Stimulated activated CD4-positive, alpha-beta T cell treated with anti-CD3 and anti-CD28 coated beads, Interleukin-12 subunit alpha, Interleukin-12 subunit beta, amount 100 ng/mL, for 24 hours (primary cell): ENCODE measurements at places on chromosomes 13 and 19.

DNA sequence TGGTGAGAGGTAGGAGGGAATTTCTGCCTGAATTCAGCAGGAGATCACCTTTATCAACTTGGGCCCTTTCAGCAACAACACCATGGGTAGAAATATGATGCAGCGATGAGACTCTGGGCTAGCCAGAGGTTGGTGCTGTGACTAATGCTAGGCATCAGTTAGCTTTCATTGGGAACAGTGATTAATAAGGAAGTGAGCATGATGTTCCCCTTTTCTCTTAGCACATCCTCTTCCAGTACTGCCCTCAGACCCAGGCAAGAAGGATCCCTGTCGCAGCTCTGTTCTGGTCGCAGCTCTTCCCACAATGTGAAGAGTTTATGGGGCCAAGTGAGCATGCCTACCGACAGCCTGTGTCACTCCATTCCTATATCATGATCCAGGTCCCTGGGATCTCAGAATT, 100.5 kb downstream of the FLT1 start:
- no peak for DNase-seq

GRCh38 chr13:40595693-40596092, 70.7 kb downstream of the FOXO1 start:
- no peak for DNase-seq

GRCh38 chr19:2271234-2272103, 10.5 kb downstream of the PEAK3 start:
- DNase-seq, result no peak

DNA sequence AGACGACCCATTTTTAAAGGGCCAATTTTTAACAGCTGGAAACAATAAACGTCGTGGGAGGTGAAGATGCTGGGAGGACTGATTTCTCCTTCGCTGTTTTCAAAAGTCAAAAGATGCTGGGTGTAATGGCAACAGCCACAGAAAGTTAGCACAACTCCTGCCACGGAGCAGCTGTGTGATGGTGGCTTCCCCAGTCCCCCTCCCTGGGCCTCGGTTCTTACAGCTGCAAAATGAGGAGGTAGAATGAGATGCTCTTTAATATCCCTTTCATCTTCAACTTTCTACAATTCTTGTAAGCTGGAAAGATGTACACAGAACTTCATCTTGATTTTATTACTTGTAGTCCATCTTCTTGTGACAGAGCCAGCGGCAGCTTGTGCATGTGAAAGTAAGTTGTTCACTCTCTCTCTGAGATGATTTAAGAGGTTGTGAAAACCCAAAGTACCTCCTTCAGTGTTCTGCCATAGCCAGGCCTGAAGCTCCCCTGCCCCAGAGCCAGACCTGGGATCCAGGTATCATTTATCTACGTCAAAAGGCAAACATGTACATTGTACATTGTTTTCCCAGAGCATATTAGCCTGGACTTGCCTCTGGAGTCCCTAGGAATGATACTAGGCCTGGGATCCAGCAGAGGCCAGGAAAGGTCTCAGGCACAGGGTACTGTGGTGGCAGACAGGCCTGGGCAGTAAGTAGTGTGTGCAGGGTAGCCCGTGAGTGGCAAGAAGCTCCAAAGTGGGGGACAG, 3.4 kb upstream of the UBE2L5 start:
- DNase-seq, result no peak

GRCh38 chr13:96617528-96617927, 376.7 kb downstream of the OXGR1 start:
- DNase-seq, result no peak

DNA sequence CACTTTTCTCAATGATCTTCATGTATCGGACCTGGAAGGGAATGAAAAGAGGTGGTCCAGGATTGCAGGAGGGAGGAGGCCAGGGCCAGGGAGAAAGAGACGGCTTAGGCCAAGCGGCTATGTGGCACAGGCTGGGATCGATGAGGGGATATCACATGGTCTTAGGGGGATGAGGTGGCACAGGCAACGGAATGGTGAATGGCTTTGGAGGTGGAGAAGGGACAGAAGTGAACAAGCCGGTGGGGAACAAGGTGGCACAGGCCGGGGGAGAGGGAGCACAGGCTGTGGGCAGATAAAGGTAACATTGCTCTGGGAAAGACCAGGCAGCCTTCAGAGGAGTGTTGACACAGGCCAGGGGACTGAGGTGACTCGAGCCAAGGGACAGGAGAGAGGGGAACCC, 5.7 kb upstream of the CDKN2D start:
- no peak for DNase-seq

DNA sequence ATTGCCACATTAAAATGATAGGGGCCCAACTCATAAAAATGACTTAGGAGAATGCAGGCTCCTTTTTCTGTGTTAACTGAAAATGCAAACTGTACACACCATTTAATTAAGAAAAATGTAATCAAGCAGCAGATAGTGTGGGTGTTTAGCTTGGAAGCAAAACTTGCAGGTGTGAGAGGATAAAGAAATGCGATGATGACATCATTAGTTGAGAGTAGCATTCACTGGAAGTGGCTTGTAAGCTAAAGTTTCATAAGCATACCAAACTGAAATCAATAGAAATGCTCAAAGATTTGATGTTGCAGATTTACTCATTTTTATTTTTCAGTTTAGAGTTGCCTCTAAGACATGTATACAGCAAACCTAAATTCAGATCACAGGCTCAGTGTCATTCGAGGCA, 86.6 kb downstream of the PRR20E start:
- DNase-seq, result no peak

DNA sequence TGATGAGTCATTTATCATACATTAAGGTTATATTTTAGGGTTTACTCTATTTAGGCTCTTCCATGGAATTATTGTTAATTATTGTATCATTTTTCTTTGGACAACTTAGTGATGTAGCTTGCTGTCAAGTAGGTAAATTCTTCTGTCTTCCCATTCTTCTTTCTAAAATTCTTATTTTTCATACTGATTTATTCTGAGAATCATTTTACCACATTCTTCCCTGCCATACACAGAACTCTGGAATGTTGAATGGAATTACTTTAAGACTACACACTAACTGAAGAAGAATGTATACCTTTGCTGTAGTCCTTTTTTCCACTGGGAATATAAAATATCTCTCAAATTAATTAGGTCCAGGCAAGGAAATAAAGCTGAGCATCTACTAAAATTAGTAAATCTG, 24.5 kb upstream of the SLC7A1 start:
- no peak for DNase-seq

DNA sequence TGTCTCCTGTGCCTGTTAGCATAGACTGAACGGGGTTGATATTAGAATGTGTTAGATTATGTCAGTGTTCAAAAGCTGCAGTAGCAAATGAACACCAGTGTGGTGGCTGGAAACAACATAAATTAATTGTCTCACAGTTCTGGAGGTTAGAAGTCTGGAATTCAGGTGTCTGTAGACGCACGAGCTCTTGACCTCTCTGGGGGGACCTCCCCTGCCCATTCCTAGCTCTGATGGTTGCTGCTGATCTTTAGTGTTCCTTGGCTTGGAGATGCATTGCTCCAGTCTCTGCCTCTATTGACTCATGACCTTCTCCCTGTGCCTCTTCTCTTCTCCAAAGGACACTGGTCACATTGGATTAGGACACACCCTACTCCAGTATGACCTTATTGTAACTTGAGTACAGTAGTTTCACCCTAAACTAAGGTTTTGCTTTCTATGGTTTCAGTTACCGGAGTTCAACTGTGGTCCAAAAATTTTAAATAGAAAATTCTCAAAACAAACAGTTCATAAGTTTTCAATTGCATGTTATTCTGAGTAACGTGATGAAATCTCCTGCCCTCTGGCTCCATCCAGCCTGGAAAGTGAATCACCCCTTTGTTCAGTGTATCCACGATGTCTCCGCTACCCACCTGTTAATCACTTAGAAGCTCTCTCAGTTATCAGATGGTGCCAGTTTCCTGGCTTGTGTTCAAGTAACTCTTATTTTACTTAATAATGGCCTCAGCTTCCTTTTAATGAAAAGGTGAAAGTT, 273.2 kb downstream of the MYO16 start:
- no peak for DNase-seq

GRCh38 chr13:43529796-43530195, 257.0 kb downstream of the ENOX1 start:
- no peak for DNase-seq

- DNase-seq, result no peak
These were observed 6.8 kb upstream of the DGKH start for GRCh38 chr13:42041684-42042035.

DNA sequence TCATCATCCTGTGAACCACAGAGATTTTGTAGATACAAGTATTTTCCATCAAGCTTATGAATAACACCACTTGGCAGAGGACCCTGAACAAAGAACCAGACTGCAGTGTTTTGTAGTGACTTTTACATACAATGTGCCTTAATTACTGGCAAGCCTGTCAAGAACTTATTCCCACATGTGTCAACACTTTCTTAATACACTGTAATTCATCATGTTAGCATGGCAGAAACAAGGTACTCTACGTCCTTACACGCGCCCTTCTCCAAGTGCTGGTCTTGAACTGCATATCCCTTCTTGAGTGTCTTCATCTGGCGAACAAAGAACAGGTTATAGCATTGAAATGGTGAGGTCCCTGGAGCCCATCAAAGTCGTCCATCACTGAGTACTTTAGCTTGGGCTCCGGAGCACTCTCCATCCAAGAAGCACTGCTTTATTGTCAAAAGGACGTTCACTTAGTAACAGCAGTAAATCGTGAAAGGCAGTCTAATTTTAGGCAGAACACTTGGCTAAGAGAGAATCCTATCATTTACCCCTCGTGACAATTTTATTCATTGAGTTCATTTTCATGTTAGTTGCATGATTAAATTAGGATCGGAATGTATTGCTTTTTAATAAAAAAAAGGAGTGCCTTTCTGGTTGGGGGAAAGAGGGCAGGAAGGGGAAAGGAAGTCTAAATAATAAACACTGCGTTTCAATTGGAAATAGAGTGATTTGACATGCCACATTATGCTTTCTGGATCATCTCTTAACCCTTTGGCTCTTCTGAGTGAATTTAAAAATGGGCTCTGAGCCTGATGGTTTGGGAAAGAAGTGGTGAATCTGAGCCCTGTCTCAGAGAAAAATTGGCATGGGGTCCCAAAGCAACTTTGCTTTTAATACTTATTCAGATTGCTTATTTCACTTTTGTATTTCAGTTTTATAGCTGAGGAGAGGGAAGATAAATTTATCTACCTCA, 376.1 kb downstream of the DLEU7 start:
- DNase-seq, result no peak

GRCh38 chr13:111239764-111240670, 80.4 kb upstream of the TEX29 start:
- DNase-seq, result no peak

DNA sequence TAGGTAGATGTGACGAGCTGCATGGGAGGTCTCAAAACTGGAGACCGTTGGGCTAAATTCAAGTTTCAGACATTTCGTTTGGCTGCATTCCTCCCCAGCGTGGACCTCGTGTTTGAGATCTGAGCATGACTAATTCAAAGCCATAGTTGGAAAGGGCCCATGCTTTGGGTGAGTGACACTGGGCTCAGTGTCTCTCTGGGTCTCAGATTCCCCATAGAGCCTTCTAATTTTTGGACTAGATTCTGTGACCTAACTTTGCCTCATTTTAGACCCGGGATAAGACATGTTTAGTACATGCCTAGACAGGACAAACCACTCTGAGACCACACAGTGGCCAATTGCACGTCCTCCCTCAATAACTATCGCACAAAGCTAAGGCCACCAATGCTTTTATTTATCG, 16.6 kb downstream of the CKM start:
- no peak for DNase-seq

GRCh38 chr19:40867701-40868100, 14.3 kb downstream of the CYP2A7 start:
- DNase-seq, result no peak

- no peak for DNase-seq
These were observed 14.7 kb downstream of the PPP6R1 start for GRCh38 chr19:55244004-55244680.

- no peak for DNase-seq
These were observed 459.8 kb downstream of the FGF14 start for GRCh38 chr13:101942038-101942437.

DNA sequence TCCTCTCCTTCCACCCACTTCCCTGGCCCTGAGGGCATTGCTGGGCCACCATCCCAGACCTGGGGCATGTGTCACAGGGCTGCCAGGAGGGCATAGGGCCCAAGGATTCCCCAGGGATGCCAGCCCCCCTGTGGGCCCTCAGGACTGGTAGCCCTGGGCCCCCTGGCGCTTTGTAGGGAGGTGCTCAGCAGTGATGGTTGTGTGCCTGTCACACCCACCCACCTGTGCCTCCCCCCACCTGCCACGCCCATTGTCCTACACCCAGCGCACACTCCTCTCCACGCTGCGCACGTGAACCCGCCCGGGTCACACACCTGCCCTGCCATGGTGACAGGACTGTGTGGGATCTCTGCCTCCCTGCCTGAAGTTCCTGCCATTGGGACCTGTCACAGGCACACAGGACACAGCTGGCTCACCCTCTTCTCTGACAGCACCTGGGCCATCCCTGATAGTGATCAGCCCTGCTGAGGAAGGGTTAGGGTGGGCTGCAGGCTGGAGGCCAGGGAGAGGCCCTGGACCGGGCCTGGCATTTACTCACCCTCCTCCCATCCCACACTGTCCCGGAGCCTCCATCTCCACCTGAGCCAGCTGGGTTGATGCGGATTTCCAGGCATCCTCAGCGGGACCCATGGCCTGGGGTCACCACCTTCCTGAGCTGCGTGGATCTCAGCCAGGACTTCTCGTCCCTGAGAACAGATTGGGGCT, 23.9 kb downstream of the WTIP start:
- no peak for DNase-seq

GRCh38 chr13:113672002-113672651, 5.1 kb downstream of the GRK1 start:
- no peak for DNase-seq

- DNase-seq, result no peak
These were observed 1244.2 kb downstream of the DIAPH3 start for GRCh38 chr13:58919551-58919950.

DNA sequence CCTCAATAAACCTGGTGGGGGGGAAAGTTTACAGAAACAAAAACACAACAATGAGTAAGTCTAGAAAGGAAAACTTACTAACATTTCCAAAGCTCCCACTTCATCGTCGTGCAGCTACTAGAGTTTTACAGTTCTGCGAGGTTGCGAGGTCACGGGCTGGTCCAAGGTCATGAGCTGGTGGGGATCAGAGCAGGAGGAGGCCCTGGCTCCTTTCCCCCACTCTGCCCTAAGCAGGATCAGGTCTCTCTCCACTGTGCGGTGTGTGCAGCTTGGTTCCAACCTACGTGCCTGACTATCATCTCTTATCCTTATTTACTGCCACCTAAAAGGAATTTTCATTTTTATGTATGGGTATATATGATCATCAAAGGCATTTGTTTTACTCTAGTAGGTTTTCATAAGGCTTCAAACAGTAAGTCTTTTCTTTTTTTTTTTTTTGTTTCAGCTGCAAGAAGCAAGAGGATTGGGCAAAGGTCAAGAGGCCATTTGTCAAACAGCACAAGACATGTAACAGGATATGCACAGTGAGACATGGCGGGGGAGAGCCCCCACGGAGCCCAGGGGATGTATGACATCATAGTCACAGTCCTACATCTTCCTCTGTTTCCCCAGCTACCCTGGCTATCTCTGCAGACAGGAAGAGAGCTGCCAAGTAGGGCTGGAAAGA, 76.6 kb upstream of the POMP start:
- DNase-seq, result peak; percentile 1
